ENCODE measurements at places on chromosomes 12 and 14.

- DNase-seq = peak; percentile 20
Measured at GRCh38 chr14:103084021-103084919, at the start of gene LBHD2. LBHD2 (plus strand) TSS chr14:103084210; CDS start chr14:103086013, 1,803 bp downstream.

- DNase-seq = no peak
Measured at GRCh38 chr14:95548328-95548929, 13.6 kb downstream of the GLRX5 start.

DNA sequence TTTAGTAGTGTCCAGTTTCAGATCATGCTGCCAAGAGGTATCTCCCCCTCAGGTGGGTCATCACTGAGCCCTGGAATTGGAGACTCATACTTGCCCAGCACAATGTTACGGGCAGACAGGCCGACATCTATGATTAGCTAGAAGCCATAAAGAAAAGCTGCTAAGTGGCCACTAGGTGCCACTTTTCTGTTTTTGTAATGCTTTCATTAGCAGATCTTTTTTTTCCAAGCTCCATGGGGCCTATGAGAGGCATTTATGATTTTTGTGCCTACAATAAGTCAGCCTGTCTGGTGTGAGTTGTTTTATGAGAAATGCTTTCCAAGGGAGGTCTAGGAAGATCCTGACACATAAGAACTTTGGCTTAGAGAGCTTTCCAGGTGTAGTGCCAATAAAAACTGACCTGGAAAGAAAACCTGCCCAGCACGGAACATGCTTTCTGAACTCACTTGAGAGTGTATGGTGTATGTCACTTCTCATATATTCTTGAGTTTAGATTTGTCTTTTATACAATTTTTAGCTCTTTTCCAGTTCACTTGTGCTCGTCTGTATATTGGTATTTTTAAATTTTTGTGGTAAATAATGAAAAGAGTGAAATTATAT is 21.8 kb upstream of the SMCO2 start:
- DNase-seq = no peak

GRCh38 chr12:93944201-93944600 is 204.2 kb upstream of the PLXNC1 start:
- no peak for DNase-seq

GRCh38 chr12:2834581-2835491 is at the start of gene NRIP2:
NRIP2 (minus strand) TSS chr12:2835035; CDS start chr12:2834983, 52 bp downstream.
- peak; percentile 60 for DNase-seq

GRCh38 chr14:60722357-60723115 is 1.6 kb downstream of the SIX4 start:
- DNase-seq = peak; percentile 40

DNA sequence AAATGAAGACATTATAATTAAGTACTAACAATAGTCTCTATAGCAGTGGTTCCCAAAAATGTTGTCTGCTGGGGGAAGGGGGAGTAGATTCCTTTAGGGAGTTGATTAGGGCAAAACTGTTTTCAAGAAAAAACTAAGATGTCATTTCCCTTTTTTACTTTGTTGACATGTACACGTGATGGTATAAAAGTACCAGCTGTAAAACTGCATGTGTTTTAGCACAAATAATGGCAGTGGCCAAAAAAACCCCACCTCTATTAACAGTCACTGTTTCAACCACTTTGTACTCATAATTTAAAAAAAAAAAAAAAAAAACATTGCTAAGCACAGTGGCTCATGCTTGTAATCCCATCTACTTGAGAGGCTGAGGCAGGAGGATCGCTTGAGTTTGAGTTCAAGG is 61.7 kb downstream of the PPP1R12A start:
- no peak for DNase-seq

GRCh38 chr12:76520348-76520747 is 39.2 kb downstream of the OSBPL8 start:
- no peak for DNase-seq

DNA sequence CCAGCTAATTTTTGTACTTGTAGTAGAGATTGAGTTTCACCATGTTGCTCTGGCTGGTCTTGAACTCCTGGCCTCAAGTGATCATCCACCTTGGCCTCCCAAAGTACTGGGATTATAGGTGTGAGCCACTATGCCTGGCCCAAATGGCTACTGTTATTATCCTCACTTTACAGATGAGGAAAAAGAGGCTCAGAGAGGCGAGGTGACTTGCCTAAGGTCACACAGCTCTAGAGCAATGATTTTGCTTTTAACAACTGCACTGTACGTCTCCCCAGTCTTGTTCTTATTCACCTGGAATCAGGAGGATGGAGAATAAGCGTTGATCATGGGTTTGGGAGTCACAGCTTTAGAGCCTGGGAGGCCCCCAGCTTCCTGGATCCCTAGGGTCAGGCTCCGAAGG is 69.8 kb upstream of the NCOR2 start:
- DNase-seq = no peak

GRCh38 chr14:100587763-100588411 is 670 bp upstream of the BEGAIN start:
- DNase-seq = no peak

GRCh38 chr12:97757481-97758193 is 295.0 kb downstream of the RMST start:
- DNase-seq = no peak

All from mesothelial cell of epicardium (in vitro differentiated cells).